SIG-M5 (cell line): ENCODE measurements at places on chromosomes 1 and 21.

- no peak for DNase-seq
Measured at GRCh38 chr1:198696211-198696610, 57.4 kb downstream of the PTPRC start.

GRCh38 chr21:33266789-33267135 lies 595 bp downstream of the IL10RB start:
- no peak for DNase-seq

GRCh38 chr21:25079053-25079452 lies 528.2 kb downstream of the MRPL39 start:
- DNase-seq: no peak

GRCh38 chr1:232589812-232590743 lies 39.9 kb downstream of the SIPA1L2 start:
- DNase-seq: no peak

DNA sequence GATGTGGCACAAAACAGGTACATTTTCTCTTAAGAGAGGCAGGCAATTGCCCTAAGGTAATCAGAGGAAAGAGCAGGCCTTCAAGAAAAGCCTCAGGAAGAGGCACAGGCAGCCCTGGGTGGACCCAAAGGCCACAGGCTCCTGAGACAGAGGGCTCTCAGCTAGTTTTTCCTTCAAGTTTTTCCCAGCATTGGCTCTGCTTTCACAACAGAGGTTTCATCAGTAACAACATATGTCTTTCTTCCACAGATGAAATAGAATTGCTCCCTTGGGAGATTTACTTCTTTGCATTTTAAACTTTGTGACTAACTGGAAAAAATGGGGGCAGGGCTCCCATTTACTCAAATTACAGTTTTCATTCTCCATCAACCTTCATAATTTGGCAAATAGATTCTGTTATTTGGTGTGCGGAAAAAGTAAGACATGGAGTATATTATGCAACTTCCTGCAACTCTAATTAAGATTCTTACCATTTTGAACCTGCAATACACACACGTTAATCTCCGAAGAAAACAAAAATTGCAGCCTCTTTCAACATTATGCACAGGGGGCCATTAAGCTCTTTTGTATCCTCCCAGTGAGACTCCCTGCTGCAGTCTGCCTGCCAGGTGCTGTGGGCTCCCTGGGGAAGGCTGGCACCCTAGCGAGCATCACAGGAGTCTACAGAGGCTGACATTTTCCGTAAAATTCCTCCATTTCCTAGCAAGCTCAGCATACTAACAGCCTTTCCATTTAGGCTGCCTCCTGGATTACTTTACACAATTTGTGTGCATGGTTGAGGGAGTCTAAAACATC lies 282.3 kb downstream of the USH2A start:
- DNase-seq: no peak

- no peak for DNase-seq
Measured at GRCh38 chr1:244968471-244968871, 104.1 kb upstream of the HNRNPU start.

GRCh38 chr1:21042929-21043605 lies 133.6 kb downstream of the EIF4G3 start:
- DNase-seq: no peak

- no peak for DNase-seq
Measured at GRCh38 chr1:215797859-215798258, 230.8 kb downstream of the KCTD3 start.

DNA sequence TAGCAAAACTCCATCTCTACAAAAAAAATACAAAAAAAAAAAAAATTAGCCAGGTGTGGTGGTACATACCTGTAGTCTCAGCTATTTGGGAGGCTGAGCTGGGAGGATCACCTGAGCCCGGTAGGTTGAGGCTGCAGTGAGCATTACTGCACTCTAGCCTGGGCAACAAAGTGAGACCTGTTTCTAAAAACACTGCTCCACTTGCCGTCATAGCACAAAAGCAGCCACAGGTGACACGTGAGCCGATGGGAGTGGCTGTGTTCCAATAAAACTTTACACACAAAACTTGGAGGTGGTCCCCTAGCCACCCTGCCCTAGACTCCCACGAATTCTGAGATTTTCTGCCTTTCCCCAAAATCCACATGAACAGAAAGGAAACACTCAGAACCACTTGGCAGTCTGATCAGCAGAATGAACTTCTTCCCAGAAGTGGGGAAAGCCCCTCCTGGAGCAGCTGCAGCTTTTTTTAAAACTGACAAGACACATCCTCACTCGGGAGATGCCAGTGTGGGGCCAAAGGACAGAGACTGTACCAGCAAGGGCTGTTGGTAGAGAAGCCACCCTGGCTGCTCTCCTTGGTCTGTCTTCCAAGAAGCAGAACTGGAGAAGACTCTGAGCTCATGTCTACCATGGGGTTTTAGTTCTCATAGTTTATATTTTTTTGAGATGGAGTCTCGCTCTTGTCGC lies 23.3 kb downstream of the PLEKHM2 start:
- DNase-seq: no peak

GRCh38 chr21:36247316-36248010 lies 72.5 kb upstream of the MORC3 start:
- no peak for DNase-seq

DNA sequence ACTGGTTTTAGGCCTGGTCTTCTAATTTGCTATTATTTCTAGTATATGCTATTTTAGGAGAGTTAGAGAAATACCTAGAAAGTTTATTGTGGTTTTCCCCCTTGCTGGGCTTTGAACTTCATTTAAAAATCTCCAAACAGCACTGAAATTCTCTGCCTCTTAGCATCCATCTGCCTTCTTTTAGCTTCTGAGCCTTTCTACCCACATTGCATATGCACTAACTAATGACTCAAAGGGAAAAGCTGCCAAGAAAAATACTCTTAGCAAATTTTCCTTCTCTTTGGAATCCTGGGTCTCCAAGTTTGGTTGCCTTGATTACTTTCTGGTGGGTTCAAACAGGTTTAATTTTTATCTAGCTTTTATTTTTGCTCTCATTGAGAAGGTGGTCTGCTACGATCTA lies 408.4 kb upstream of the PTBP2 start:
- no peak for DNase-seq

DNA sequence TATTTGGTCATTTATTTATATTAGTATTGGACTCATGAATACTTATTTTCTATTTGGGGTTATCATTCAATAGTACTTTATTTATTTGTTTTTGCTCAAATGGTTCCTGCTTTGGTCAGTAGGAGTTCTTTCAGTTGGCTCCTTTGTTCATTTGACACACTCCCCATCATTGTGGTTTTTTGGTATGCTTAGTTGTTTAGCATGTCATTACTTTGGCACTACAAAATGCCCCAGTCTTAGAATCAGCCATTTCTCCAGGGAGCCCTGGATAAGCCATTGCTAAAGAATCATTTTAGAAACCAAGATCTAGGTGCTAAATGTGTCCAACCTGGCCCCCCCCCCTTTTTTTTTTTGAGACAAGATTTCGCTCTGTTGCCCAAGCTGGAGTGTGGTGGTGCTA lies 61.7 kb upstream of the MRPS6 start:
- DNase-seq: no peak

- no peak for DNase-seq
Measured at GRCh38 chr21:42097860-42098454, 26.8 kb downstream of the UMODL1 start.

GRCh38 chr1:26283279-26283853 lies 3.5 kb downstream of the SH3BGRL3 start:
- DNase-seq: no peak

DNA sequence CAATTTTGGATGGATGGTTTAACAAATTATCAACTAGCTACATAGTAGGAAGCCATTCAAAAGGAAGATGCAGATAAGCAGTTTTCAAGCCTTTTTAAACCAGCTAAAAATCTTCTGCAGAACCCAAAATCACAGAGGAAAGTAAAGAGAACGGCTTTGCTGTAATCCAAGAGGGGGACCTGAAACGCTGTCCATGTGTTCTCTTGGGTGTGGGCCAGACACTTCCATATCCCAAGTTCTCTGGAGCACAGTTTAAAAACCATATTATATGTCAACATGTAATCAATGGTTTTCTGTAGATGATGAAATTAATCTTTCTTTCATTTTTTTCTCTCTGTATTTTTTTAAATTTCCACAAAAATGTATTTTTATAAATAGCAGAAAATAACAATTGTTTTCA lies 90.5 kb downstream of the SELENOF start:
- no peak for DNase-seq

DNA sequence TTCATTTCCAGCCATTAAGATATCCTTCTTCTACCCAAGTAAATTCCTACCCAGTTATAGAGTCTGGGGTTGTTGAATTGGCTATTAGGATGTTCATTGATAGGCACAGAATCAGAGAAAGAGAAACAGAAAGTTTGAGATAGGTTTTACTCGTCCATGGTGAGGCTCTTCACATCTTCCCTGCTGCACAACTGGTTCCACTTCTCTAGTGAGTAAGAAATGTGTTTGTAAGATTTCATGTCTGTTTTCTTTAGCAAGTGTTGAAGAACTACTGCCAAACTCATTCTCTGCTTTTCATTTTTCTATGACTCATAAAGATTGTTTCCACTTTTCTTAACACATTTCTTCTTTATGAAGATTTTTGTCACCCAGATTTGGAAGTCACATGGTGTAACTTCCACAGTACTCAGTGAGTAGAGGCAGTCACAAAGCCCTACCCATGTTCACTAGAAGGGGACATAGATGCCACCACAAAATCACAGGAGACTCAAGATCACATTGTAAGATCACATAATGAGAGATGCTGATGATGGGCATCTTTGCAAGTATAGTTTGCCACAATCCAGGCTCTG lies 152.3 kb downstream of the SNX7 start:
- no peak for DNase-seq

DNA sequence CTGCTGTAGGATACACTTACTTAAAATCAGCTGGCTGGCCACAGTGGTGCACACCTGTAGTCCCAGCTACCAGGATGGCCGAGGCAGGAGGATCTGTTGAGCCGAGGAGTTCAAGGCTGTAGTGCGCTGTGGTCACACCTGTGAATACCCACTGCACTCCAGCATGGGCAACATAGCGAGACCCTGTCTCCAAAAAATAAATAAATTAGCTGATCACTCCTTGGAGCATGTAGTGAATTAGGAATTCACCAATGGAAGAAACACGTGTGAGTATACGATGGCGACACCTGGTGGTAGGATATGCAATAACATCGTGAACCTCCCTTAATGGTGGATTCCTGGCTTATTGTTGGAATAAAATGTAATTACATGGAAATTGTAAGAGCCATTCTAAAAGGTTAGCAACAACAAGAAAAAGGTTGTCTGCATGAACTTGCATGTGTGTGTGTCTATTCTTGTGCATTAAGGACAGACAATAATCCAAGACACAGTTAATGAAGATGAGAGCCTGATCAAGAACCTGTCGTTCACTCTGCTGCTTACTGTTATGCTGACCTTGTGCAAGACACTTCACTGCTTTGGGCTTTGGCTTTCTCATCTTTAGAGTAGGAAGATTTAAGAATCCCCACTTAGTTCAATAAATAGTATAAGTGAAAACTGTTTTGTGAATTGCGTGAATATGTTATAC lies 38.6 kb upstream of the COX20 start:
- DNase-seq: no peak

GRCh38 chr1:70327306-70328076 lies 27.0 kb downstream of the ANKRD13C start:
- no peak for DNase-seq

- no peak for DNase-seq
Measured at GRCh38 chr1:217009376-217009775, 286.1 kb upstream of the ESRRG start.

DNA sequence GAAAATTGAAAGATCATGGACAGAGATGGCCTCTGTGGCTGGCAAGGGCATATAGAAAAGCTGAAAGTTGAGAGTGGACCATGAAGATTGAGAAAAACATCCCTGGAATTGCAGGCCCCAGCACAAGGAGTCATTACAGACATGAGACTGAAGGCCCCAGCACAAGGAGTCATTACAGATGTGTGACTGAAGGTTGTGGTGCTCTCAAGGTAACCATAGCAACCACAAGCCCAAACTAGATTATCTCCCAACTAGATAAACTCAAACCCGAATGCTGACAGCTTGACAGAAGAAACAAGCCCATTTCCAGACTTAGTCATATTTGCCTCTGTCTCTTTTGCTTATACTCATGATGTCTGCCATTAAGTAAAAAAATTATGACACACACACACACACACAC lies 1252.1 kb upstream of the ADGRL4 start:
- DNase-seq: no peak

DNA sequence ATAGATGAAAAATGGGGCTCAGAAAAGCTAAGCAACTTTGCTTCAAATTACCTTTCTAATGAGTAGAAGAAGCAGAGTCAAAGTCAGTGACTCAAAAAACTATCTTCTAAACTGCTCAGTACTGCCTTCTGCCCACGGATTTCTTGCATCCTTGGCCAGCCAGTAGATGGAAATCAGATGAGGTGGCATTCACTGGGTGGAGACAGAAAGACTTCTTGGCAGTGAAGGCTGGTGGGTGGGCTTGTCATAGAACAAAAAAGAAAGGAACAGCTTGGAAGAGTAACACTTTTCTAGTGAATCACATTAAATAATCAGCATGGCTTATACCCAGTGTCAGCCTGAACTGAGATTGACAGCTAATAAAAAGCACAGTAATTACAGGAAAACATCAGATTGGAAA lies 170.7 kb downstream of the ST6GALNAC5 start:
- DNase-seq: no peak

- no peak for DNase-seq
Measured at GRCh38 chr1:77706321-77706720, 23.9 kb upstream of the ZZZ3 start.

DNA sequence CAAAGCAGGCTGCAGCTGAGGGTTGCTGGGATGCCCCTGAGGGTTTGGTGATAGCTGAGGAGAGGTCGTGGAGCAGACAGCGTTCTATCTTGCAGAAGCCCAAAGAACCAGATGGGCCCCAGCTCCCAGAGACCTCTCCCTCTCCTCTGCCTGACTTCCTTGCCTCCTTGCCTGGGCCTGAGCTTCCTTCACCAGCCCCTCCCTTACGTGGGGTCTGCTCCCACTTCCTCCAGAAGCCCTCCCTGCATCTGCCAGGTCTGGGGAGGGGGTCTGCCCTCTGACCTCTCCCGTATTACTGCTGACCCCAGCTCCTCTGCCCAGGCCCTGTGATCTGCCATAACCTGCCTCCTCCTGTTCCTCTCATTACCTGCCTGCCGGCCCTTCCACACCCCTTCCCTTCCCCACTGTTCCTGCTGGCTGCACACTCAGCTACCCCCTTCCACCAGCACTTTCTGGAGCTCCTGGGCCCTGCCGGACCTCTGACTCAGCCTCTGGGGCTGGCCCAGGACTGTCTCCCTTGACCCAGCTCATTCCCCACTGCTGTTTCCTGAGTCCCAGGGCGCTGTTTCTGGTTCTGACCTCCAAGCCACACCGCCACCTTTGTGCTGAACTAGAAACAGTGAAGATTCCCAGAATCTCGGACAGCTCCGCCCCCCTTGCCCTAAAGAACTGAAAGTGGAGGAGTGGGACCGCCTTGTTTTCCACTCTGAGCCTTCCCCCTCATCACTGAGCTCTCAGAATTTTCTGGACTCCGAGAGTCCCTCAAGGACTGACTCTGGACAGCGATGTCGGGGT lies 237.7 kb upstream of the C1orf174 start:
- no peak for DNase-seq

GRCh38 chr1:87872189-87872588 lies 543.5 kb downstream of the LMO4 start:
- no peak for DNase-seq
